ENCODE measurements at places on chromosomes 12 and 14.

GRCh38 chr12:219891-220352 lies 6.0 kb upstream of the SLC6A12 start:
- DNase-seq = peak; percentile 70

DNA sequence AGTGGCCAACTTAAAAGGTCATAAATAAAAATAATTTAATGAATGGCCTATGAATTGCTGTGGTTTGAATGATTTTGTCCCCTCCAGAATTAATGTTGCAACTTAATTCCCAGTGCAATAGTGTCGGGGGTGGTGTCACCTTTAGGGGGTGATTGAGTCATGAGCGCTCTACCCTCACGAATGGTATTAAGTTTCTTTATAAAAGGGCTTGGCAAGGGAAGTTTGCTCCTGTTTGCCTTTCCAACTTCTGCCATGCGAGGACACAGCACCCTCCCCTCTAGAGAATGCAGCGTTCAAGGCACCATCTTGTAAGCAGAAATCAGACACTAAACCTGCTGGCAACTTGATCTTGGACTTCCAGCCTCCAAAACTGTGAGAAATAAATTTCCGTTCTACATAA lies 253.3 kb downstream of the ATXN7L3B start:
- no peak for DNase-seq

GRCh38 chr12:121939186-121939585 lies 20.8 kb downstream of the CFAP251 start:
- no peak for DNase-seq

DNA sequence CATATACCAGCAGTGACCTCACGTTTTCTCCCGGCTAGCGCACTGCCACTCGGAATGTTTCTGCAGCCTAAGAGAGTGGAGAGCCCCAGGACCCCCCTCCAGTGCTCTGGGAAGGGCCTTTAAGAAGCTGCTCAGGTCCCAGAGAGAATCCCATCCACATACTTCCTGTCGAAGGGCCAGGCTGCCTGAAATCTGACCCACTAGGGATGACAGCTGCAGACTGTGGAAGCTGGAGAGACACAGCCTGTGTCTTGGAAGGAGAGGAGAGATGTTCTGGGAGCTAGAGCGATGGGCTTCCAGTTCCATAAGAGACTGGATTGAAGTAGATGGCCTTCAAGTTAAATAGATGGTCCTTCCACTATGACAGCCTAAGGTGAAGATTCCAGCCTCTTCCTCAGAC lies 54.4 kb downstream of the IQSEC3 start:
- peak; percentile 7 for DNase-seq

DNA sequence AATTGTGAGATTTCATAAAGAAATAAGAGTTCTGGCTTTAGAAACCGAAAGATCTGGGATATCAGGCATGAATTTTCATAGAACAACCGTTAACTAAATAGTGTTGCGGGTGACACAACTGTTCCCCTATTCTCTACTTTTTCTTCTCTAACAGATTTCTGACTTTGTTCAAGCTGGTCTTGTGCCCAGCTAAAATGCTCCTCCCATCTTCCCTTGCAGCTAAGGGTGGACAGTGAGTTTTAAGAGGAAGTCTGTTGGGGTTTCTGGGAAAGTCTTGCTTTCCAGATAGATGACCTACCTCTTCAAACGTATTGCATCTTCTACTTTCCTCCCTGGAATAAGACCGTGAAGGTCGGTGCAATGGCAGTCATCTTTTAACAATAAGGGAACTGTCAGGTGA lies 18.7 kb downstream of the CCDC63 start:
- no peak for DNase-seq
